ENCODE measurements at places on chromosomes 11 and 22. TPM values are rescaled to one million over a fixed set of nuclear protein-coding genes. Genes with fewer than 3 reads are reported as not detected.

ATG16L2 gene
- polyA plus RNA-seq, result 9.6 TPM

MS4A3 gene
- not detected for polyA plus RNA-seq

MUC6 gene
- polyA plus RNA-seq, result not detected

MAFF gene
- polyA plus RNA-seq, result 2.2 TPM

TNNT3 gene
- not detected for polyA plus RNA-seq

KMT5B gene
- polyA plus RNA-seq, result 26.4 TPM

LARGE2 gene
- polyA plus RNA-seq, result 97.8 TPM

PGM2L1 gene
- 27.2 TPM for polyA plus RNA-seq

GSC2 gene
- not detected for polyA plus RNA-seq

All from GM23338 (cell line).